ENCODE measurements at places on chromosomes 11 and 22.

DNA sequence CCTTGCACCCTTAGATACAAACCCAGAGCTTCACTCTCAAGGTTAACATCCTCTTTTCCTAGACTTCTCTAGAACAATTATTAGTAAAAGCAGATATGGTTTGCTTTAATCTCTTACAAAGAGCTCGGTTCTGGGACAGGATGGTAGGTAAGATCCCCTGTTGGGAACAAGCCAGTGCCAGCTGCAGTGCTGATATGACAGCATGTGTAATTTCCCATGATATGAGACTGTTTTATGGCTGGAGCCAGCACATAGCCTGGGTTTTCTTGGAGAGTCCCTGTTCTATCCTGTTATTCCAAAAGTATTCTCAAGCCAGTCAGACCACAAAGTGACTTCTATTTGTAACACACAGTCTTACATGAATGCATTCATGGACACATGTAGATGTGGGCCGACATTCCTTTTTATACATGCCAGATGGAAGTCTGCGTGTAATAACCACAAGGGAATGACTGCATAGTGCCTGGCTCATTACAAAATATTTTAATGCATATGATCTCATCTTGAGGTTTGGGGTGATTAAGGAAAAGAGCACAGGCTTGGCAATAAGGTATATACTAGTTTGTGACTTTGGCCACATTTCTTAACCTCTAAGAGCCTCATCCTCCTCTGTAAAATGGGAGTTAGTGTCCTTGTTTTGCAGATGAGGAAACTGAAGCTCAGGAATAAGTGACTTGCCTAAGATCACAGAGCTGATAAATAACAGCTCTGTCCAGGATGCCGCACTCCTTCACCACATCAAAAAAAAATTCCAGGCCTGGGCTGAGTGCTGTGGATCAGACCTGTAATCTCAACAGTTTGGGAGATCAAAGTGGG lies 21.8 kb downstream of the CLMP start:
- DNase-seq = peak; percentile 85

DNA sequence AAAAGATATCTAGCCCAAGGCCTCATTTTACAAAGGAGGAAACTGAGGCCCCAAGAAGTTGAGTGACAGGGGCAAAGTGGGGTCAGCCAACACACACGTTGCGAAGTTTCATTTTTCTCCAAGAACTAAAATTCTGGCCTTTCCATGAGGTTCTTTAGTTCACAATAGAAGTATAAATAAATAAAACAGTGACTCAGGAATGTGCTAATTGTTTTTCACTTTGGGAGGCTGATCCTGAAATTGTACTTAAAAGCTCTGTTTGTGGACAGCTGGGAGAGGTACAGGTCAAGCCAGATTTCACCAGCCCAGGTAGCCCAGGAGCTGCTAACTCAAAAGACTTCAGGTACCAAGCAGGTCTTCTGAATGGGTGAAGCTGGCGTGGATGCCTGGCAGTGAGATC lies 105.2 kb downstream of the TRAF6 start:
- DNase-seq = no peak

DNA sequence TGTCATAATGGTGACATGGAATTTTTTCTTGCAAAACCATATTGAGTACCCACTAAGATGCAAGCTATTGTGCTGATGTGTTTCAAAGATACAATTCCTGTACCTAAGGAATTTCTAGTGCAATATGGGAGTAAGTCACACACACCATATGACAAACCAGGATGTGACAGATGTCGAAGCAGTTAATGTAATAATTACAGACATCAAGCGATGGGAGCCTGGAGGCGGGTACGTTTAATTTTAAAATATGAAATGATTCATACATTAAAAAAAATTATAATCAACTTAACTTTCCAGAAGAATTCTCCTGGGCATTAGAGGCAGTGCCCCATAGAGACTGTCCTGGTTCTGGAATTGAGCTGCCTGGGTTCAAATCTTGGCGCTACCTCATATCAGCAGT lies 6.0 kb downstream of the SYCE3 start:
- DNase-seq = no peak

- DNase-seq = no peak
Observed at GRCh38 chr11:63239254-63239653, 4.1 kb downstream of the SLC22A25 start.

DNA sequence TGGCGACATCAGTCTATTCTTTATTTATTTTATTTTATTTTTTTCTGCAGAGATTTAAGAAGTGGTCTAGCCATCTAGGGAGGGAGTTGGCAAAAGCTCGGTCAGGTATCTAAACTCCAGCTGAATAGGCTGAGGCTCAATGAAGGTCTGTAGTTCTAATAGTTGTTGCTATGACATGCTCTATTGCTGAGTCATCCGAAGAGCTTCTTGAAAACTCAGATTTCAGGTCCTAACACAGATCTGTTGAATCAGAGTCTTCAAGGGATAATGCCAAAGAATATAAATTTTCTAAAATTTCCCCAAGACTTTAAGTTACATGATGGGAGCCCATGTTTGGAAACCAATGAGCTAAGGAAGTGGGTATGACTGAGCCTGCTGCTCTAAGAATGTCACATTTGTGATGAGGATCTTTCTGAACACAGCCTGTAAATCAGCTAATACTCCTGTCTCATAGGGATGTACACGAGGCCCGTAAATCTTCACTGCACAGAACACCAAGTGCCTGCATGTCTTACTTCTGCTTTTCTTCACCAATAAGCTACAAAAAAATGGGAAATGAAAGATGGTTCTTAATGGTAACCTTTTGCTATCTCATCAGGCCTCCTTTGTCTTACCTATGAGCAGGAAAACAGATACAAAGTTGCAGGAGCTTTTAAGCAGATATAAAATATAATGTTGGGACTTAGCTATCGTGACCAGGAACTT lies 901.4 kb upstream of the API5 start:
- DNase-seq = peak; percentile 31

DNA sequence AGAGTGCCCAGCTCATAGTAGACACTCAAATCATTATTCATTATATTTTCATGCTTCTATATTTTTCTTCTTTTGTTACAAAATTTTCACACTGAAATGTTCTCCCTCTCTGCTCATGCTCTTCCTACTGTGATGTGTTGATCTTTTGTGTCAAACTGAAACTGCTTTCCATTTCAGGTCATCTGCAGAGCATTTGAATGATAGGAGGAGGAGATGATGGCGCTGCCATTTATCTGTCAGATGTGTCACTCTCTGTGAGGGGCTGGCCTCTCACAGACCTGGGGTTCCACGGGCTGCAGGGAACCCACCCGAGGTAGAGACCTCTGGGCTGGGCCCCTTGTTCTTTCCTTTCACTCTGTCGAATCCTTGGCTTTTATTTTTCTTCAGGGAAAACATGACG lies 41.1 kb downstream of the OR10A6 start:
- DNase-seq = no peak

- no peak for DNase-seq
Observed at GRCh38 chr11:121500275-121500674, 47.5 kb upstream of the SORL1-AS1 start.

GRCh38 chr22:43901976-43902643 lies 10.3 kb upstream of the PNPLA5 start:
- peak; percentile 61 for DNase-seq

- no peak for DNase-seq
Observed at GRCh38 chr11:11965192-11965591, 43.2 kb downstream of the DKK3 start.

DNA sequence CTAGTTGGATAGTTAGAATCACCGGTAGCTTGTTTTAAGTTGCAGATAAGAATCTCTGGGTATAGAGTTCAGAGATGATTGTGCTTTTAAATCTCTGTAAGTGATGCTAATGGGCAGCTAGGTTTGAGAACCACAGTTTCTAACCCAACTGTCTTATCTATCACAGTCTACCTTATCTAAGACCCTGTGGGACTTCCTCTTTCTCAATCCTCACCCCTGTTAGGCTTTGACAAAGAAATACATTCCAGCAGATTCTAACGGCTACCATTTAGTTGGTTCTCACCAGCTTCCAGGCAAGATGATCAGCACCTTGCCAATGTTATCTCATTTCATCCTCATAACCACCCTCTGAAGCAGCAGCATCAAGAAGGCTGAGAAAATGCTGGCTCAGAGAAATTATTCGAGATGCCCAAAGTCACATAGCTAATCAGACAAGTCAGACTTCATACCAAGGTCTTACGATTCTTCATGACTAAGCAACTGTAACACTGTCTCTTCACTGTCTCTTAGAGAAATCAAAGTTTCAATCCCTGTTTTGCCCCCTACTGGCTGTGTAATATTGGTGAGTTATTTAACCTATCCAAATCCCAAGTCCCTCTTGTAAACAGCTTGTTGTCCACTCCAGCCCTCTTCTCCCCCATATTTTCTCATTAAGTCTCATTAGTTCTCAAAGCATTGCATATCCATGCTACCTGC lies 192.4 kb upstream of the API5 start:
- DNase-seq = no peak

GRCh38 chr22:29772170-29772641 lies 5.0 kb downstream of the UQCR10 start:
- DNase-seq = peak; percentile 86

- no peak for DNase-seq
Observed at GRCh38 chr11:15665368-15665871, 550.7 kb downstream of the INSC start.

DNA sequence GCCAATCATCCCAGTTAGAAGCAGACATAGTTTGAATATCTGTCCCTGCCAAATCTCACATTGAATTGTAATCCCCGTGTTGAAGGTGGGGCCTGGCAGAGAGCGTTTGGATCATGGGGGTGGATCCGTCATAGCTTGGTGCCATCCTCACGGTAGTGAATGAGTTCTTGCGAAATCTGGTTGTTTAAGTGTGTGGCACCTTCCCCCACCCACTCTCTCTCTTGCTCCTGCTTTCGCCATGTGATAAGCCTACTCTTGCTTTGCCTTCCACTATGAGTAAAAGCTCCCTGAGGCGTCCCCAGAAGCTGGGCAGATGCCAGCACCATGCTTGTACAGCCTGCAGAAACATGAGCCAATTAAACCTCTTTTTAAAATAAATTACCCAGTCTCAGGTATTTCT lies 5.0 kb upstream of the CCDC81 start:
- no peak for DNase-seq

GRCh38 chr11:944711-945470 lies 19.2 kb downstream of the AP2A2 start:
- peak; percentile 53 for DNase-seq

- DNase-seq = no peak
Observed at GRCh38 chr11:77196961-77197360, 68.9 kb downstream of the MYO7A start.

DNA sequence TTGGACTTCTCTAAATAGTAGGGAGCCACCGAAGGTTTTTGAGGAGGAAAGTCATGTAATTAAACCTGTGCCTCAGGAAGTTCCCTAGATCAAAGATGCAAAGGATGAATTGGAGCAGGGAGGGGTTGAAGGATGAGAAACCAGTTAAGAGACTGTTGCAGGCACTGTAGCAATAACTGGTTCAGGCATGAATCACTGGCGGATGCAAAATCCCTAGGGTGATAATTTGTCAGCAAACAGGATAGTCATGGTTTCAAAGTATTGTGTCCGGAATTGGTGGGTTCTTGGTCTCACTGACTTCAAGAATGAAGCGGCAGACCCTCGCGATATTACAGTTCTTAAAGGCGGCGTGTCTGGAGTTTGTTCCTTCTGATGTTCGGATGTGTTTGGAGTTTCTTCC lies 19.9 kb downstream of the TRIOBP start:
- peak; percentile 80 for DNase-seq

GRCh38 chr22:38009000-38009806 lies 24.8 kb upstream of the SOX10 start:
- DNase-seq = no peak

DNA sequence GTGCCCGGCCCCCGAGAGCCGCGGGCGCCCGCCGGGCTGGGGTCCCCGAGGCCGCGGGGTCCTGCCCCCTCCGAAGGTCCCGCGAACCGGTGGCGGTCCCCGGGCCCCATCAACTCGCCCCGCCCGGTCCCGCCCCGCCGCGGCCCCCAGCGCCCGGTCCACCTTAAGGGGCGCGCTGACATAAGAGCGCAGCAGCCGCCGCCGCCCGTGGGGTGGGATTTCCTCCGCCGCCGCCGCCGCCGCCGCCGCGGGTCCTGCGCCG lies at the start of gene ZDHHC8:
TSS of gene ZDHHC8 (plus strand) at position 208 of the 262 bp plus-strand sequence. CDS start 144 bp downstream, outside the sequence.
- peak; percentile 90 for DNase-seq

DNA sequence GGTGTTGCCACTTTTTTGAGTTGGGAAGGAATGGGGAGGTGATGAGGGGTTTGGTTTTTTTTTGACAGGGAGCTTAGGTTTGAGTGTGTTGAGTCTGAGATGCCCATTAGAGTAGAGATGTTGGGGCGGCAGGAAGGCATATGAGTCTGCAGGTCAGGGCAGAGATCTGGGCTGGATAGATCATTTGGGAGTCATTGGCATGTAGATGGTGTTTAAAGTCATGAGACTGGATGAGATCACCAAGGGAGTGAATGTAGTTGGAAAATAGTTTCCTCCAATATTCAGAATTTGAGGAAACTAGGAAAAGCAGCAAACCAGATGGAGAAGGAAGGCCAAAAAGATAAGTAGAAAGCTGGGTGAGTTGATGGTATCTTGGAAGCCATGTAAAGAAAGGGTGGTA lies 2.1 kb upstream of the ANAPC15 start:
- no peak for DNase-seq

DNA sequence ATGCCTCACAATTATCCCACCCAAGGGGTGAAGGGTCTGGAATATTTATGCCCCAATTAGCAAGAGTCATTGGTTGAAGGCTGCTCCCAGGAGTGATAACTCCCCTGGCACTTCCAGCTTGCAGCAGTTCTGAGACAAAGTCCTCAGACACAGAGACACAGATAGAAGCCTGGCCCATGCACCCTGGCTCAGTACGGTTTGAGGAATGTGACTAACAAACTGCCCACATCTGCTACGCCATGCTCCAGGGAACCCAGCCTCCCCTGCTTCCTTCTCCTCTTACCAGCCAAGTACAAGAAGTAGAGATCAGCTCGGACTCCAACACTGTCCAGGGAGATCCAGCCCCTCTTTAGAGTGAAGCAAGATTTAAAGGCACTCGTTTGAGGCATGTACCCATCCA lies 48.5 kb upstream of the BMAL1 start:
- DNase-seq = peak; percentile 60

DNA sequence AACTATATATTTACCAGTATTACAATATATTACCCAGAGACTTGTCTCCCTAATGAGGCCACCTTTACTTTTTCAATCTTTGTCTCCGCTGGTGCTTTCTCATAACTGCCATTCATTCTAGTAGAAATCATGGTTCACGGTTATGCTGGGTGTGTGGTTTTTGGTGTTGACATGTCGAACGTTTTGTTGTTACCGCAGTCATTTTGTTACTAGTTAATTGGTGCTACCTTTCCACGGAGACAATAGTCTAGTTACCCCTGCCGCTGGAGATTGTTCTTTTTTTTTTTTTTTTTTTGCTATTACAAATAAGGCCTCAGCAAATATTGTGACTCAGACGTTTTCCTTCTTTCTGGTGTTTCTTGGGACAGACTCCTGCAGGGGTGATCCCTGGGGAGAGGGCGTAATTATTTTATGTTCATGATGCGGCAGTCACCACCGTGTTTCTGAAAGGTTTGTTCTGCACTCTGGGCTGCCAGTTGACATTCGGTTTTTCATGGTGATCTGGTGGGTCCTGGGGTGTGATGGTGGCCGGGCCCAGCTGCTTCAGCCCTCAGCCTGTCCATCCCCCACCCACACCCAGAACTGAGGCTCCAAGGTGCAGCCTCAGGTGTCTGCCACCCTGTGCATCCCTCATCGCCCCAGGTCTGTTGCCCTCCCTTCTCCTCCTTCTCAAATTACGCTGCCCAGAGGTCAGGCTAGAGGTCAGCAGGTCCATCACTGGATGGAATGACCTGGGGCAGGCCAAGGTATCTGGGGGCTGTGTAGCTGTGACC lies 28.6 kb downstream of the LRP5 start:
- DNase-seq = no peak

Measured in GM03348 (cell line).